Esophagus squamous epithelium (tissue), 5 donors: ENCODE measurements at places on chromosomes 6 and 20. TPM values are rescaled to one million over a fixed set of nuclear protein-coding genes. Genes with fewer than 3 reads are reported as not detected.

The BANF2 gene
- total RNA-seq = not detected

- no peak overlapping the region for H3K4me3 ChIP-seq
- H3K27me3 ChIP-seq = no peaks in the 10 kb centered on the region
- no peak for DNase-seq
- H3K4me1 ChIP-seq = no peaks in the 10 kb centered on the region
- H3K27ac ChIP-seq = no peak overlapping the region
Measured at GRCh38 chr6:159852877-159853276, 37.9 kb upstream of the MAS1 start.

DNA sequence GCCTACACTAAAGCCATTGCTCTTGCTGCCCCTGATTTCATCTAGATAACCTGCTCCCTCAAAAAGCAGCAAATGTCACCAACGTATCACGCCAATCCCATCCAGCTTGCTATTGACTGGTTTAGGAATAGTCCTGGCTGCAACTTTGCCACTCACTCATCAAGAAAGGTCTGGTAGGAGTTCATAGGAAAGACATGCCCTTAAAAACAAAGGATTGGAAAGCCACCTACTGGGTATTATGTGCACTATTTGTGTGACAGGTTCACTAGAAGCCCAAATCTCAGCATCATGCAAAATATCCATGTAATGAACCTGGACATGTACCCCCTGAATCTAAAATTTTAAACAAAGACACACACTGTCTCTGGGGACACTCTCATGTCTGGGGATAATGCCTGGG is 170.4 kb upstream of the COL21A1 start:
- no peaks in the 10 kb centered on the region for H3K27me3 ChIP-seq
- no peaks in the 10 kb centered on the region for H3K36me3 ChIP-seq
- H3K4me1 ChIP-seq = no peaks in the 10 kb centered on the region
- peak overlapping the region; percentile 16 for H3K27ac ChIP-seq
- H3K4me3 ChIP-seq = no peak overlapping the region
- DNase-seq = no peak

DNA sequence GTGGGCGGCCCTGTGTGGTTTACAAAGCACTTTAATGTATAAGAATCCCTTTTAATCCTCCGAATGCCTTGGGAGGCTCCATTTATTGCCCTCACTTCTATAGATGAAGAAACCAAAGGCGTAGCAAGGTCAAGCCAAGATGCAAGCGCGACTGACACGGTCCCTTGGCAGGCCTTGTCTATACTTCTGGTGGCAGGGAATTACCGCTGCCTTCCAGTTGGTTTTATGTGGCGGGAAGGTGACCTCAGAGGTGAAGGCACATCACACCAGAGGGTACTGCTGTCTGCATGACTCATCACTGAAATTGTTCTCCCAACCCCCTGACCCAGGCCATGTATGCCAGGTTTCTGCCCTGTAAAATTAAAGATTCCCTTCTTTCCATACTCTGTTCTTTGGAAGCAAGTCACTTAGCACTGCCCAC is 36.1 kb upstream of the NAA20 start:
- no peaks in the 10 kb centered on the region for H3K36me3 ChIP-seq
- peak overlapping the region; percentile 97 for H3K27ac ChIP-seq
- no peak for DNase-seq
- no peak overlapping the region for H3K4me3 ChIP-seq

GRCh38 chr6:70507161-70507560 is 59.6 kb upstream of the SDHAF4 start:
- no peak overlapping the region for H3K27ac ChIP-seq
- no peaks in the 10 kb centered on the region for H3K4me1 ChIP-seq
- DNase-seq = no peak
- H3K36me3 ChIP-seq = peaks cover 90% of the 10 kb centered on the region
- H3K4me3 ChIP-seq = no peak overlapping the region

GRCh38 chr6:37085198-37085597 is 79.7 kb downstream of the FGD2 start:
- H3K27ac ChIP-seq = peak overlapping the region; percentile 85
- DNase-seq = no peak
- H3K4me3 ChIP-seq = no peak overlapping the region
- no peaks in the 10 kb centered on the region for H3K27me3 ChIP-seq
- peaks cover 15% of the 10 kb centered on the region for H3K4me1 ChIP-seq

DNA sequence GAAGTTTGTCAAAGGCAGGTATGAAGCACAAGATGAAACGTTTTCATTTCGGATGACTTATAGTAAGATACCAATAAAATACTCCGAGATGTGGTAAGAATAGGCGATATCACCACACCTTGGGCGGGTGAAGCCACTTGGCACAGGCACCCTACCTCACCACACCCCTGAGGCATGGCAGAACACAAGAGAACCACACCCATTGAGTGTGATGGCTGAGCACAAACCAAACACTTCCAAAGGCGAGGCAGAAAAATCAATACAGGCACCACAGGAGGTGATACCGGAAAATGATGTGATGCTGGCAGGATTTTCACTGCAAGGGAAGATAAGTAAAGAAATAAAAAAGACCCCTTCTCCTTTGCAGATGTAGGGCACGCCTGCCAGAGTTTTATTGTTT is 332.9 kb upstream of the PRDM1 start:
- peak overlapping the region; percentile 41 for H3K27ac ChIP-seq
- DNase-seq = no peak
- H3K27me3 ChIP-seq = no peaks in the 10 kb centered on the region
- H3K4me1 ChIP-seq = peaks cover 11% of the 10 kb centered on the region

DNA sequence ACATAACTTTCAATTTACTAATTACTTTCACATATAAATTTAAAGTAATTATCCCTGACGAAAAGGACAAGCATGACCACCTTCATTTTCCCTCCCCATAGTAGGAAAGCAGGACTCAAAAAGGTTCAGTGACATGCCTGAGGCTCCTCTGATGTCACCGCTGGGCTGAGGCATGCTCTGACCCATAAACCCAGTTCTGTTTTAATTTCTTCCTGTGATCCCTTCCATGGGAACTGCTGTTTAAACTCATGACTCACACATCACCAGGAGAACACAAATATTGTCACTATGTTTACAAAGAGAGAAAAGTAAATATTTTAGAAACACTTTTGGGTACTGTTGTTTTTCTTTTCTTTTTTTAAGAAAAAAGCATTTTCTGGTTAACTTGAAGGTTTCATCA is 38.0 kb upstream of the NR2E1 start:
- H3K4me3 ChIP-seq = no peak overlapping the region
- H3K36me3 ChIP-seq = no peaks in the 10 kb centered on the region
- H3K4me1 ChIP-seq = no peaks in the 10 kb centered on the region
- no peak overlapping the region for H3K27ac ChIP-seq
- no peaks in the 10 kb centered on the region for H3K27me3 ChIP-seq

- DNase-seq = no peak
- no peaks in the 10 kb centered on the region for H3K4me1 ChIP-seq
- no peak overlapping the region for H3K27ac ChIP-seq
- no peaks in the 10 kb centered on the region for H3K36me3 ChIP-seq
- H3K27me3 ChIP-seq = no peaks in the 10 kb centered on the region
- H3K4me3 ChIP-seq = no peak overlapping the region
Measured at GRCh38 chr6:38833320-38833719, 118.2 kb downstream of the DNAH8 start.

DNA sequence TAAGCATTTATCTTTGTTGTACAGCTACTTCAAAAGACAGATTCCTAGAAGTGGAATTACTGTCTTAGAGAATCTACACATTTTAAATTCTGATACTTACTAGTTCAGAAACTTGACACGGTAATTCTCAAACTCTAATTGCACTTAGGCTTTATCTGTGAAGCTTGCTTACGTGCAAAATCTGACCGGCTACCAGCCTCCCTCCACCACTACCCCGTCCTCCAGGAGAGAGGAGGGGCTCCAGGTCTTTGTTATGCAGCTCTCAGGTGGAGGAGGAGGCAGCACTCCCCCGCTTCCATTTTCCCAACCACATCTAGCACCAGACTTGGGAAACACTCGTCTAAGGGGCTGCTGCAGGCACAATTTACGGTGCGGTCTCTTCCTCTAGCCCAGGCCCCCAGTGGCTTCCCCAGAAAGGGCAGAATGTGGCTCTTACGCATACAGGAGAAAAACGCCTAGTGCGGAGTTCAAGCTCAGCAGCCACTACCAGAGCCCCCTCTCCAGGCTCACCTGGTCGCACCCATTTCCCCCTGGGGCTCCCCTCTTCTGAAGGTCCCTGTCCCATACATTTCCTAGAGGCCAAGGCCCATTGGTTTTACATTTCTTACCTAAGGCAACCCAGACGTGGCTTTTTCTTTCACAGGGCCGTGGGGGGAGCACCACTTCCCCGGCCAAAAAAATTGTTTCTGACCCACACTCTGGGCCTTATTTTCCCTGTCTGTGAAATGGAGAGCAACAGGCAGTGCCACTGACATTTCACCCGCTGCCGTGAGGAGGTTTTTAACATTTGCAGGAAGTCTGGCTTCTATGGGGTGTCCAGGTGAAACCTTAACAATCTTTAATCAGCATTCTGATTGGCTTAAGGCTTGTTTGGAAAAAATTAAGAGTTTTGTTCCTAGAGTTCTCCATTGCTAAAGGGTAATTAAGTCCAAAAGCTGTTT is 1.6 kb upstream of the TGIF2 start:
- no peak for DNase-seq
- H3K4me3 ChIP-seq = no peak overlapping the region
- peaks cover 49% of the 10 kb centered on the region for H3K4me1 ChIP-seq
- H3K27ac ChIP-seq = peak overlapping the region; percentile 95

DNA sequence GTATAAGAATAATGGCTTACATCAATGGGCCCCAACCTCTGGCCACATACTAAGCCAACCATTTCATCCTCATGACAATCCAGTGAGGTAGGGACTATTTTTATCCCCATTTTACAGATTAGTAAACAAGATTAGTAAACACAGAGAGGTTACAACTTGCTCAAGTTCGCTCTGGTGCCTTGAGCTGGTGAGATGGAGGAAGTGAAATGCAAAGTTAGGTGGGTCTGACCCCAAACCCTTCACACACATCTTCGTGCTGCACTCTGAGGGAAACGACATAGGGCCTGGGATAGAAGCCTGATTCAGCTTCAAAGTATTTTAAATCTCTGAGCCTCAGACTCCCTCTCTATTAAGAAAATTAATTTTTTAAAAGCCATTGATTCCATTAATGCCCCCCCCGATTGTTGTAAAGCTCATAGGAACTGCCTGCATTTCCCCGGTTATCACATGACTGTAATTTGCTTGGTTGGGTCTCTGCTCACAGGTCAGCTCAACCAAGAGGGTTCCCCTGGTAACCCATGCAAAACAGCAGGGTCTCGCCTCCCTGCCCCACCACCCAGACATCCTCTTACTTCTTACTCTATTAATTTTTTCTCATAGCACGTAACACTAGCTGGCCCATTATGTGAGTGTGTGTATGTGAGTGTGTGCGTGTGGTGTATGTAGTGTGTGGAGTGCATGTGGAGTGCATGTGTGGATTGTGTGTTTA is 221.2 kb downstream of the MAFB start:
- no peaks in the 10 kb centered on the region for H3K4me1 ChIP-seq
- H3K27ac ChIP-seq = no peak overlapping the region
- H3K36me3 ChIP-seq = no peaks in the 10 kb centered on the region
- DNase-seq = no peak
- no peaks in the 10 kb centered on the region for H3K27me3 ChIP-seq

GRCh38 chr20:53495398-53496092 is 98.1 kb downstream of the ZNF217 start:
- no peak overlapping the region for H3K4me3 ChIP-seq
- no peaks in the 10 kb centered on the region for H3K27me3 ChIP-seq
- no peak overlapping the region for H3K27ac ChIP-seq
- no peaks in the 10 kb centered on the region for H3K36me3 ChIP-seq
- no peaks in the 10 kb centered on the region for H3K4me1 ChIP-seq
